ENCODE measurements at places on chromosomes 1 and 21.

GRCh38 chr1:221765527-221765926 lies 23.6 kb upstream of the DUSP10 start:
- DNase-seq: no peak

GRCh38 chr1:114008480-114008941 lies 29.2 kb downstream of the OLFML3 start:
- DNase-seq: no peak

DNA sequence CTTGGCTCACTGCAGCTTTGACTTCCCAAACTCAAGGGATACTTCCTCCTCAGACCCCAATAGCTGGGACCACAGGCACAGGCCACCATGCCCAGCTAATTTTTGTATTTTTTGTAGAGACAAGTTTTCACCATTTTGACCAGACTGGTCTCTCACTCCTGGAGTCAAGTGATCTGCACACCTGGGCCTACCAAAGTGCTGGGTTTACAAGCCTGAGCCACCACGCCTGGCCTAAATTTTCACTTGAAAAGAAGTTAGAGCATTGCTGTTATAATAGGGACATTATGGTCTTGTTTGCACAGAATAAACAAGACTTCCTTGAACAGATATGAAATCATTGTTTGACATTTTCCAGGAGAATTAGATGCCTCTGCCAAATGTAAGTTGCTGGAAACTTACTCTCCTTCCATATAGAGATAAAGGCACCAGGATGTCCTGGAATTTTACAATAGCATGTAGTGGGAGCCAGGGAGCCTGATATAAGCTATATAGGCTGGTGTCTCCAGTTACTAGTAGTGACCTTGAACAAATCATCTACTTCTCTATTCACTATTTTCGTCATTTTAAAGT lies 16.9 kb downstream of the SLC35A3 start:
- DNase-seq: no peak

GRCh38 chr21:41246808-41247207 lies 69.8 kb upstream of the FAM3B start:
- DNase-seq: no peak

DNA sequence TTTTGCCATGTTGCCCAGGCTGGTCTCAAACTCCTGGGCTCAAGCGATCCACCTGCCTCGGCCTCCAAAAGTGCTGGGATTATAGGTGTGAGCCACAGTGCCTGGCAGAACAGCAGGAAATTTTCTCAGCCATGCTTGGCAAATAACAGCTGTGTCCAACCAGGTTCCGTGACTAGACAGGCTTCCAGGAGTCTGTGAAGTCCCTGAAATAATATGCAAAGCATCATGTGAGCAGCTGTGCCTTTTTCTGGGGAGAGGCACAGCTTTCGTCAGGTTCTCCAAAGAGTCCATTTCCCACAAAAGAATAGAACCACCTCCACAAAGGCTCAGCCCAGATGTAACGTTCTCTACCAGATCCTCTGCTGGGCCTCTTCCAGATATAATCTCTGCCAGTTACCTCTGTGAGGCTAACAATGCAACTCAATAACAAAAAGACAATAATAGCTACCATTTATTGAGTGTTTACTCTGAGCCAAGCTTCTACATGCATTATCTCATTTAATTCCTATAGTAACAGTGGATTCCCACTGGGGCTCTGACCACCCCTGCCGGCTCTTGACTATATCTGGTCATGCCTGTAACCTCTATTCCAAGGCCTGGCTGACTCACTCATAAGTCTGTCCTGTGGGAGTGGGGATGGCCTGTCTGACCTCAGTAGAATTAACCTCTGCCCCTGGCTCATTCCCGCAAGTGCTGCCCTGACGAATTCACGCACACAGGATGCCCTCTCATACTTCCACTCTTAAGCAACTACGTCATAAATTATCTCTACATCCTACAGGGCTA lies 4.0 kb upstream of the NKAIN1 start:
- DNase-seq: no peak

GRCh38 chr21:36909901-36910561 lies 56.4 kb downstream of the HLCS start:
- DNase-seq: no peak
